ENCODE measurements at places on chromosomes 16 and 17. TPM values are rescaled to one million over a fixed set of nuclear protein-coding genes. Genes with fewer than 3 reads are reported as not detected.

DNA sequence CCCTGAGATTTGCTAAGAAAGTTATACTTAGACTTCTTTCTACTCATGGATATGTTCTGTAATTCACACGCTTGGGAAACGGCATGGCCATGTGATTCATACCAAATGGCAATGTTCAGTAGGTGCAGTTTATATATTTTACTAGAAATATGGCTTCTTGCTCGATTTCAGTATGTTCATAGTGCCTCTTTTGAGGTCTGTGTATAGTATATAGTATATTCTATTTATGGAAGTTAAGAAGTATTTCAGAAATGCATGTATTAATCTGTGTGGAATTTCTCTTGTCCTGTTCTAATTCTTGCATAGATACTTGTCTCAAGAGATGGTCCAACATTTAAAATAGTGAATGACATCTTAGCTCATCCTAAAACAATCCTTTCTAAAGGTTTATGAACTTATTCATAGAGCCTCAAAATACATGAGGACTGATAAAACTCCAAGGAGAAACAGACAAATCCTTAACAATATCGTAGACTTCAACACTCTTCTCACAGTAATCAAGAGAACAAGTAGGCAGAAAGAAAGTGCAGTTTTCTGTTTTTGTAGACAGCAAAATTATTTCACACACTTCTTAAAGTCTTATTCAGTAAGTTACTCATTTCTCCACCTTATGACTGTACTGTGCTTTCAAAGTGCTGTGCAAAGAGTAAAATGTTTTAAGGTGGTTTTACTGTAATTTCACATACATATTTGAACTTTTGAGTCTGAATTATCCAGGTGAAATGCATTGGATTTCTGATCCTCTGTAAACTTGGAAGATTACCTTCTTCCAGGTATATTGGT, 11.1 kb downstream of the BPTF start:
- H3K4me1 ChIP-seq: peaks cover 39% of the 10 kb centered on the region
- H3K27ac ChIP-seq: peak overlapping the region; percentile 75
- peaks cover 2% of the 10 kb centered on the region for H3K36me3 ChIP-seq
- H3K4me3 ChIP-seq: no peak overlapping the region
- H3K27me3 ChIP-seq: no peaks in the 10 kb centered on the region
- no peak for DNase-seq

DNA sequence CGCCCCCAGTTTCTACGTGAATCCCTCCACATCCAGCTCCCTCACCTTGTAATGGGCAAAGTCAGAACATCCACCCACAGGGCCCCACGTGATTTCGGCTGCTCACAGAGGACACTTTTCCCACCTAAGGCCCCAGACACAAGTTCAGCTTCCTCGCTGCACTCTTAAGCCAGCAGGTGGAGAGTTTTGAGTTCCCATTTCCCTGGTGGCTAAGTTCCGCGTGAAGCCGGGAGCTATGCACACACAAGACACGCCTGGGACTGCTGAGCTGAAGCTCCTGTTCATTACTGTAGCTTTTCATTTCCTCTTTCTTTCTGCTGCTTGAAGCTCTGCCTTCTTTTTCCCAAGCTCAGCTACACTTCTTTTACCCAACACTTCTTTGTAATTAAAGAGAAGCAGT, 273.8 kb downstream of the NPIPA8 start:
- no peak for DNase-seq
- no peaks in the 10 kb centered on the region for H3K4me1 ChIP-seq
- no peak overlapping the region for H3K27ac ChIP-seq
- no peak overlapping the region for H3K4me3 ChIP-seq
- H3K36me3 ChIP-seq: no peaks in the 10 kb centered on the region
- no peaks in the 10 kb centered on the region for H3K27me3 ChIP-seq

GRCh38 chr16:84868829-84869472, 49.2 kb downstream of the CRISPLD2 start:
- H3K4me1 ChIP-seq: peaks cover 4% of the 10 kb centered on the region
- H3K27me3 ChIP-seq: peaks cover 7% of the 10 kb centered on the region
- no peak overlapping the region for H3K4me3 ChIP-seq
- DNase-seq: no peak

DNA sequence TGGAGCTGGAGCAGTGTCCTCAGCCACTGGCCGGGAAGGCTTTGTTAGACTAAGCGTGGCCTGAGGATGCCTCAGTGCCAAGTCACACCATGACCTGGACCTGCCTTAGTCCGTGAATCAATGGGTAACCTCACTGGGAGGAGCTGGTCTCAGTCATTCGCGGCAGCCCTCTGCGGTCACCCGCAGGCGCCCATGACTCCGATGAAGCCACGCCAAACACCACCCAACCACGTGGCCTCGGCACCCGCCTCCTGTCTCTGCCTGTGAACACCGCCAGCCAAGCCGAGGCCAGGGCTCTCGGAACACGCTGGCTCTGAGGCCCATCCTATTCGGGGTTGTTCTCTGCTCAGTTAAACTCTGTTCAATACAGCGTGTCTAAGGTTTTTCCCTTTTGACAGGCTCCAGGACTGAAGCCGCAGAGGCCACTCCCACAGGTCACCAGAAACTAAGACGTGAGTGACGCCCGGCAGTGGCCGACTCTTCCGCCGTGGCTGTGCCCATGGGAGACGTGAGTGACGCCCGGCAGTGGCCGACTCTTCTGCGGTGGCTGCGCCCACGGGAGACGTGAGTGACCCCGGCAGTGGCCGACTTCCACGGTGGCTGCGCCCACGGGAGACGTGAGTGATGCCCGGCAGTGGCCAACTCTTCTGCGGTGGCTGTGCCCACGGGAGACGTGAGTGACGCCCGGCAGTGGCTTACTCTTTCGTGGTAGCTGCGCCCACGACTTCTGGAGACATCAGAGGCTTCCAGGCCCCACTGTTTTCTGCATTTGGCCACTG, 16.8 kb upstream of the PABPN1L start:
- no peak overlapping the region for H3K27ac ChIP-seq
- H3K27me3 ChIP-seq: peaks cover 8% of the 10 kb centered on the region
- no peak overlapping the region for H3K4me3 ChIP-seq
- DNase-seq: no peak
- peaks cover 2% of the 10 kb centered on the region for H3K4me1 ChIP-seq
- no peaks in the 10 kb centered on the region for H3K36me3 ChIP-seq

DNA sequence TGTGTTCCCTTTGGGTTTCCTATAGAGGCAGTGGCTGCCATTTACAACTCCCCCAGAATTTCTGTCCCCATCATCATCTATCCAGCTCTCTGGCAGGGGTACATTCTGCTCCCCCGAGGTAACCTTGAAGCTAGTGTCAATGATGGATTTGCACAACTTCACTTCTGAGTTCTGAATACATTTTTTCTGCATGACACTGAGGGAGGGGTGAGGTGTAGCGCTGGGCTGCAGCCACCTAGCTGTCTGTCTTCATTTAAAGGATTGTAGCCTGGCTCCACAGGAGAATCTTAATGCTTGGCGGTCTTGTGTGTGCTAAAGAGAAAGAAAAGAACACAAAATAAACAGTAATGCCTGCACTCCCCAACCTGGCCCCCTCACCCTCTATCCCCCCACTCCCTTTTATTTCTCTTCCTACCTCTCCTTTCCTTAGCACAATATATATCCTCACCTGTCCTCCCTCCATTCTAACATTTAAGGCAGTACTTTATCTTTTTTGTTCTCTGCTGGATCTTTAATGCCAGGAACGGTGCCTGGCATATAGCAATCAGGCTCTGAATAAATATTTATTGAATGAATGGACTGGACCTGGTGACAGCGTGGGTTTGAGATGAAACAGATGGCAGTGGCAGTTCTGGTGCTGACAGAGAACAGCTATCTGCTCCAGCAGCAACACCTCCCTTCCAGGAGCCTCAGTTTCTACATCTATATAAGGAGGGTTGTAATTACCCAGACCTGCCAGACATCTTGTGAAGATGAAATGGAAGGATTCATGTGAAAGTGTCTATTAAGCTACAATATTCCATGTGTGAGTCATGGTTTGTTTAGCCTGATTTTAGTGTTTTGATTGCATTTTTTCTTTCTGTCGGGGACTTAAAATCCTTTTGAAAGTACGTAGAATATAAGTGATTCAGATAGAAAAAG, 163.5 kb upstream of the CDH11 start:
- H3K4me3 ChIP-seq: peak overlapping the region; percentile 54
- no peaks in the 10 kb centered on the region for H3K36me3 ChIP-seq
- H3K4me1 ChIP-seq: peaks cover 35% of the 10 kb centered on the region
- DNase-seq: no peak
- no peaks in the 10 kb centered on the region for H3K27me3 ChIP-seq

- peaks cover 2% of the 10 kb centered on the region for H3K36me3 ChIP-seq
- H3K4me1 ChIP-seq: peaks cover 5% of the 10 kb centered on the region
- H3K4me3 ChIP-seq: peak overlapping the region; percentile 29
- H3K27me3 ChIP-seq: no peaks in the 10 kb centered on the region
These were observed 7.3 kb upstream of the RHOT2 start for GRCh38 chr16:660459-661183.

DNA sequence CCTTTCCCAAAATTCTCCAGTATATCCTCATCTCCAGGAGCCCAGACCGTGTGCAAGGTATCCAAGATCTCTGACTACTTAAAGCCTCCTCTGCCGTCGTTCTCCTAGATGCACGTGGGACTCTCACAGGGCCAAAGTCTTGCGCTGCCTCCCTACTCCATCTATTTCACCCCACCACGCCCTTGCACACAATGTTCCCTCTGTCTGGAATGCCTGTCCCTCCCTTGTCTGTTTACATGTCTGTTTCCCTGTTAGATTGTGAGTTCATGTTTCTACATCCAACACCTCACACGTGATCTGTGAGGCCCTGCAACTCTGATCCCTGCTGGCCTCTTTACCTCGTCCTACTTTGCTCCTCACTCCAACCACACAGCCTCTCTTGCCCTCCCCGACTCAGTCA, 4.9 kb upstream of the FZD2 start:
- DNase-seq: no peak
- no peaks in the 10 kb centered on the region for H3K27me3 ChIP-seq
- H3K4me3 ChIP-seq: no peak overlapping the region
- peak overlapping the region; percentile 59 for H3K27ac ChIP-seq
- no peaks in the 10 kb centered on the region for H3K36me3 ChIP-seq
- peaks cover 55% of the 10 kb centered on the region for H3K4me1 ChIP-seq

DNA sequence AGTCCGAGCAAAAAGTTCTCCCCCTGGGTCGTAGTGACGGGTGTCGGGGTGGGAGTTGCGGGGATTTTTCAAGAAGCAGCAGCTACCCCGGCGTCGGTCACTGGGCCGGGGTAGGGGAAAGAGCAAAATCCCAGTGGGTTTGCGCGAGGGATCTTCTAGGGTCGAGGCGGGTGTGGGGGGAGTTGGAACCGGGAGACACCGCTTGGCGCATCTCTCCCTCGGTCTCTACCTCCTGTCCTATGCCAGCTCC, 2.3 kb upstream of the UBTF start:
- H3K27ac ChIP-seq: peak overlapping the region; percentile 97
- DNase-seq: no peak
- H3K27me3 ChIP-seq: no peaks in the 10 kb centered on the region
- H3K4me3 ChIP-seq: peak overlapping the region; percentile 88

- no peak for DNase-seq
- H3K27ac ChIP-seq: no peak overlapping the region
- H3K4me3 ChIP-seq: no peak overlapping the region
- H3K4me1 ChIP-seq: no peaks in the 10 kb centered on the region
- no peaks in the 10 kb centered on the region for H3K36me3 ChIP-seq
- peaks cover 12% of the 10 kb centered on the region for H3K27me3 ChIP-seq
These were observed 6.5 kb downstream of the CALB2 start for GRCh38 chr16:71365021-71365420.

DNA sequence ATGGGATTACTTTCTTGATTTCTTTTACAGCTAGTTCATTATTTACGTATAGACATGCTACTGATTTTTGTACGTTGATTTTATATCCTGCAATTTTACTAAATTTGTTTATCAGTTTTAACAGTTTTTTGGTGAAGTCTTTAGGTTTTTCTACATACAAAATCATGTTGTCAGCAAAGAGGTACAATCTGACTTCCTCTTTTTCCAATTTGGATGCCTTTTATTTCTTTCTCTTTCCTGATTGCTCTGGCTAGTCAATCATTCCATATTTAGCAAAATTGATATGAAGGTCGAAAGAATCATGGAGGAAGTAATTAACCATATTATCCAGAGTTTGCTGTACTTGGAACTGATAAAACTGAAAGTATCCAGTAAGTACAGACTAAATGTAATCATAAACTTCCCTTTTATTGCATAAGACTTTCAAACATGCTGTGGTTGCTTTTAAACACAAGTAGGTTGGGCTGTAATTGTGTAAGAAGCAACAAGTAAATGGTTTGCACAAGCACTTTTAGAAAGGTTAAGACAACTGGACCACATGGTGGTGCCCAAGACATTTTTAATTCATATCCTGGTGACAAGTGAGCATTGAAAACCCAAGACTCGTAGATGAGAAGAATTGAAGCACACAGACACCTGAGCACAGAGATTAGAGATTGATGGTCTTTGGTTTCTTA, 8.4 kb downstream of the GDE1 start:
- H3K36me3 ChIP-seq: peaks cover 37% of the 10 kb centered on the region
- H3K4me3 ChIP-seq: no peak overlapping the region
- H3K27ac ChIP-seq: no peak overlapping the region
- H3K4me1 ChIP-seq: peaks cover 20% of the 10 kb centered on the region

GRCh38 chr16:48462106-48462740, 77.0 kb upstream of the SIAH1 start:
- no peak overlapping the region for H3K27ac ChIP-seq
- H3K4me3 ChIP-seq: no peak overlapping the region
- peaks cover 2% of the 10 kb centered on the region for H3K27me3 ChIP-seq
- peaks cover 11% of the 10 kb centered on the region for H3K4me1 ChIP-seq
- H3K36me3 ChIP-seq: peaks cover 3% of the 10 kb centered on the region

GRCh38 chr17:78206298-78206697, 7.8 kb upstream of the BIRC5 start:
- peak overlapping the region; percentile 44 for H3K27ac ChIP-seq
- no peak overlapping the region for H3K4me3 ChIP-seq
- DNase-seq: no peak
- H3K27me3 ChIP-seq: no peaks in the 10 kb centered on the region

- H3K4me1 ChIP-seq: no peaks in the 10 kb centered on the region
- peaks cover 57% of the 10 kb centered on the region for H3K36me3 ChIP-seq
- H3K27ac ChIP-seq: no peak overlapping the region
- no peaks in the 10 kb centered on the region for H3K27me3 ChIP-seq
- H3K4me3 ChIP-seq: no peak overlapping the region
These were observed 31.0 kb upstream of the TRAP1 start for GRCh38 chr16:3748307-3748706.

GRCh38 chr17:3963237-3964201, 718 bp downstream of the ATP2A3 start:
- H3K27me3 ChIP-seq: peaks cover 41% of the 10 kb centered on the region
- H3K27ac ChIP-seq: no peak overlapping the region
- no peak for DNase-seq
- H3K4me3 ChIP-seq: peak overlapping the region; percentile 29
- no peaks in the 10 kb centered on the region for H3K36me3 ChIP-seq

DNA sequence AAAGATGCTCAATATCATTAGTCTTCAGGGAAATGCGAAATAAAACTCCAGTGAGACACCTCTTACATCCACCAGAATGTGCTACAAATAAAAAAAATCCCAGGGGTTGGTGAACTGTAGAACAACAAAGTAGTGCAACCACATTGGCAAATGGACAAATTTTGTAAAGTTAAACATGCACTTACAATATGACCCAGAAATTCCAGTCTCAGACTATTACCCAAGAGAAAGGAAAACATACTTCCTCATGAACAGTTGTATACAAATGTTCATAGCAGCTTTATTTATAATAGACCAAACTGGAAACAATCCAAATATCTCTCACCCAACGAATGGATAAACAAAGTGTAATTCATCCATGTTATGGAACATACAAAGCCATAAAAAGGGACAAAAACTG, 239.5 kb downstream of the ABCC12 start:
- no peak for DNase-seq
- H3K27me3 ChIP-seq: peaks cover 4% of the 10 kb centered on the region
- H3K4me1 ChIP-seq: no peaks in the 10 kb centered on the region
- no peak overlapping the region for H3K4me3 ChIP-seq

The C16orf89 gene
- total RNA-seq: not detected

The TMEM235 gene
- total RNA-seq: not detected

The ANKRD11 gene
- 188 TPM for total RNA-seq

The ABCC3 gene
- 0.37 TPM for total RNA-seq

The TBC1D3E gene
- not detected for total RNA-seq

The UMOD gene
- total RNA-seq: not detected

The POLR3E gene
- 44.1 TPM for total RNA-seq

The GPRC5B gene
- total RNA-seq: 0.76 TPM

All from osteocyte (in vitro differentiated cells).